Foreskin keratinocyte (primary cell): ENCODE measurements at places on chromosomes 6 and 20. TPM values are rescaled to one million over a fixed set of nuclear protein-coding genes. Genes with fewer than 3 reads are reported as not detected.

The OR2H2 gene
- not detected in 2 replicates for total RNA-seq

The NNAT gene
- 0.54 and 0.88 TPM in 2 replicates for total RNA-seq

The EYA4 gene
- total RNA-seq = not detected in 2 replicates

The CRISP3 gene
- total RNA-seq = not detected in 2 replicates

The RUNX2 gene
- 3.6 and 4.2 TPM in 2 replicates for total RNA-seq

The RREB1 gene
- total RNA-seq = 25.4 and 25.8 TPM in 2 replicates

The RFX6 gene
- not detected in 2 replicates for total RNA-seq

The CNR1 gene
- total RNA-seq = not detected in 2 replicates

The ANKRD66 gene
- not detected in 2 replicates for total RNA-seq

The SYCP2 gene
- 0.28 and 0.34 TPM in 2 replicates for total RNA-seq

The PACSIN1 gene
- 0.07 TPM in 1 of 2 replicates, not detected in the other for total RNA-seq

The IMPG1 gene
- total RNA-seq = not detected in 2 replicates

The HRH3 gene
- total RNA-seq = not detected in 2 replicates

The KIF25 gene
- not detected in 2 replicates for total RNA-seq

The ASIP gene
- total RNA-seq = not detected in 2 replicates

The SHLD1 gene
- total RNA-seq = 1.8 and 2.0 TPM in 2 replicates

The LTV1 gene
- 37.0 and 45.4 TPM in 2 replicates for total RNA-seq

The LAMP5 gene
- not detected in 2 replicates for total RNA-seq

The ZC2HC1B gene
- total RNA-seq = not detected in 2 replicates

The MACROD2 gene
- 0.67 and 0.68 TPM in 2 replicates for total RNA-seq

The SLC2A4RG gene
- total RNA-seq = 53.2 and 57.0 TPM in 2 replicates

The AIF1 gene
- total RNA-seq = not detected in 2 replicates

The NQO2 gene
- total RNA-seq = 17.6 and 27.1 TPM in 2 replicates

The HTR1E gene
- not detected in 2 replicates for total RNA-seq

The TXNDC5 gene
- 157 and 159 TPM in 2 replicates for total RNA-seq

The OR2B2 gene
- not detected in 2 replicates for total RNA-seq

The STMN3 gene
- 2.0 and 9.6 TPM in 2 replicates for total RNA-seq

The PRKN gene
- 0.25 and 0.51 TPM in 2 replicates for total RNA-seq

The RSPO3 gene
- total RNA-seq = not detected in 2 replicates

The POU5F1 gene
- total RNA-seq = 0.61 and 0.71 TPM in 2 replicates

The BEND3 gene
- 8.3 and 8.4 TPM in 2 replicates for total RNA-seq

The HLA-DPA1 gene
- total RNA-seq = 0.46 TPM in 1 of 2 replicates, not detected in the other

The GPR63 gene
- total RNA-seq = 2.8 and 3.2 TPM in 2 replicates

The SLC22A7 gene
- total RNA-seq = not detected in 2 replicates

The NOX3 gene
- not detected in 2 replicates for total RNA-seq

The OXT gene
- total RNA-seq = not detected in 2 replicates

The MAP1LC3A gene
- 3.9 and 4.9 TPM in 2 replicates for total RNA-seq

The ZNF831 gene
- total RNA-seq = not detected in 2 replicates

The HDGFL1 gene
- total RNA-seq = not detected in 2 replicates

The IER3 gene
- total RNA-seq = 279 and 373 TPM in 2 replicates

The OTOR gene
- total RNA-seq = not detected in 2 replicates

The CENPB gene
- 79.5 and 79.9 TPM in 2 replicates for total RNA-seq

The TMX4 gene
- 11.7 and 12.0 TPM in 2 replicates for total RNA-seq

The LGSN gene
- total RNA-seq = not detected in 2 replicates

The ADTRP gene
- 3.1 and 5.5 TPM in 2 replicates for total RNA-seq

The ITPA gene
- 47.2 and 58.0 TPM in 2 replicates for total RNA-seq

The OOEP gene
- total RNA-seq = 0.14 and 0.49 TPM in 2 replicates
